ENCODE measurements at places on chromosomes 2 and 18.

DNA sequence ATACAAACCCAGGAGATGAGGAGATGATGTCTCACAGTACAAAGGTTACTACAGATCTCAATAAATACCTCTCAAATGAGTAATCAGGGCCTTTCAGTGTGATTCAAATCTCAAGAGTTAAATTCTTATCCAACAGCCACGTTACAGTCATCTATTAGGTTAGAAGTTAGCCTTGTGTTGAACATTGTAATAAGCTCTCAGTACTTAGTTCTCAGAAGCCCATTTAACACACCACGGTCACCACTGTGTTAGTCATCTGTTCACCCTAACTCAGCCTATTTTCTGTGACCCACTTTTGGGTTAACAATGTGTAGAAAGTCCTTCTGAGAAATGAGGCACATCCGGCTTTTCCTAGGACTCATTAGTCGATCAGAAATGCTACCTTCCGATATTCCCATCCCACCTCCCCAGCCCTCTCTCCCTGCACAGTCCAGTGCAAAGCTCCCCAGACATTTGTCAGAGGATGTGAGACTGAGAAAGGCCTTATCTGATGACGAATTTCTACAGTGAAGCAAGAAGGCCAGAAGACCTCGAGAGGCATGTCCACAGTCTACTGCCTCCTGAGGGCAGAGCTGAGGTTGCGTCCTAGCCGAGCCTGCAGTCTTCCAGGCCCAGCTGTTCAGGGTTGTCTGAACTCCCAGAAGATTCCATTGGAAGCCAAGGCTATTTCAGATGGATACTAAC lies 92.6 kb downstream of the ACTR2 start:
- DNase-seq, result no peak

- no peak for DNase-seq
Measured at GRCh38 chr18:59961070-59961469, 61.3 kb downstream of the PMAIP1 start.

- DNase-seq, result no peak
Measured at GRCh38 chr2:70903171-70903570, 32.5 kb upstream of the ATP6V1B1 start.

GRCh38 chr2:210503001-210503623 lies 26.6 kb upstream of the LANCL1 start:
- no peak for DNase-seq

GRCh38 chr18:67363694-67364093 lies 152.8 kb downstream of the DSEL start:
- DNase-seq, result no peak

- DNase-seq, result no peak
Measured at GRCh38 chr2:190980630-190981209, 33.3 kb downstream of the STAT1 start.

DNA sequence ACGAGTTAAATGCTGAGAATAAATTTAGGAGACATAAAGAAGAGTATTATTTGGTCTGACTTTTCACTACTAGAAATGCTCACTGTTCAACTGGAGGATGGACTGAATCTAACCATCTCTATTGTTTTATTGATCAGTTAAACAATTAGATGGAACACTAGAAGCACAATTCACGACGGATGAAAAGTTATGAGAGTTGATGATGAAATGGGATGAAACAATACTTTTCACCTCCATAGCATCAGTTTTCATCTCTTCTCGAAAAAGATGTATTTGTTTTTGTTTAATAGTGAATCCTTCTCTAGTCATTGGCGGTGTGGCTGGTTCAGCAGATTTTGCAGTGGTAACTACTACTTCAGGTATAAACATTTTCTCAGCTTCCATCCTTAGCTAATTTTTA lies 19.3 kb downstream of the TTN start:
- no peak for DNase-seq

DNA sequence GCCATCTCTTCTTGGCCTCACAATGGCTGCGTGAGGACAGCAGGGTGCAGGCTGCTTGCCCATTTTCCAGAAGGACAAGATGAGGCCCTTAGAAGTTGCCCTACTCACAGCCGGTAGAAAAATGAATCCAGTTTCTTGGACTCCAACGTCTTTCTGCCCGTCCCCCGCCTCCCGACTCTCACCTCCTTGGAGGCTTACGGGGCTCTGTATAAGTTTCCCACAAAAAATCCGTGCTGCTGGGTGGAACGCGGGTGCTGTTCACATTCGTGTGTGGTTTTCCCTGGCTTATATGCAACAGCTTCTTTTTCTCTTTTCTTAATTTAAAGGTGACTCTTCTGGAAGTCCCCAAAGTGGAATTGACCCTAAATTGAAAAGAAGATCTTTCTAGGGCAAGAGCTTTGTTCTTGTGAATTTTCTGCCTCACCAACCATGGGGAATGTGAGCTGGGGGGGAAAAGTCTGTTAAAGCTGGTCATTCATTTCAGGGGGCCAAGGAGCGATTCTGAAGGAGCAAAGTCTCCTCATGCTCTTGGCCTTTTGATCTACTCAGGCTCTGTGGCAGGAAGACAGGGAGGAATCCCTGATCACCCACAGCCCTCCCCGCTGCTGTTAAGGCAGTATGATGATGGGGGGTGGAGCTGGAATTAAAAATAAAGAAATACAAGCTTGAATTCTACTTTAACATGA lies 51.3 kb downstream of the DDX1 start:
- DNase-seq, result no peak

DNA sequence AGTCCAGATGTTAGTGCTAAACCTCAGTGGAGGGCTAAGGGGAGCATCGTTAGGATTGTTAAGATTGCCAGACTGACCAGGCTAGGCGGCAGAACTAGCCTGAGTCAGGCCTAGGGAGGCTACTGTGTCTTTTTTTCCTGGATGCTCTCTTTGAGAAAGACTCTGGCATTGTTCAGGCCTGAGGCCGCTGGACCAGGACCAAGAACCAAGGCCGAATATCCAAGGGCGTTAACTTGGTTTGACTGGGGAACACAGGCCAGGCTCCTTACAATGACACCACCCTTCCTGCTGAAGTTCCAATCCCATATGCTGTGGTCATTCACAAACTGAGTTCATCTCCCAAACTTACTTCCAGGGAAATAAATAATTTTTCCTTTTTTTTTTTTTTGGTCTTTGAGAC lies 10.6 kb downstream of the HTRA2 start:
- DNase-seq, result no peak

GRCh38 chr2:46803911-46804670 lies 111.5 kb downstream of the MCFD2 start:
- DNase-seq, result no peak

- no peak for DNase-seq
Measured at GRCh38 chr2:924701-925100, 25.9 kb upstream of the SNTG2 start.

DNA sequence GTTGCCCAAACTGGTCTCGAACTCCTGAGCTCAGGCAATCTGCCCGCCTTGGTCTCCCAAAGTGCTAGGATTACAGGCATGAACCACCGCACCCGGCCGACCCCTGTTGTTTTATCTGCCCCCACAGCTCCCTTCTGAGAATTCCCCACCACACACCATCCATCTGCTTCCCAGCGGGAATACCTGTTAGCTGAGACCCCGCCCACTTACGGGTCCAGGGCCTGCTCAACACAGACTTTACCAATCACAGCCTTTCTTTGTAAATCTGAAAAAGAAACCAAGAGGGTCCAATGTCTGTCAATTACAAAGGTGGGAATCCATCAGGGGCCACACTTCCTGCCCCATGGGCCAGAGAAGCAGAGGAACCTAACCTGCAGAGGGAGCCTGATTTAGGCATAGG lies 14.2 kb upstream of the CABLES1 start:
- DNase-seq, result no peak

DNA sequence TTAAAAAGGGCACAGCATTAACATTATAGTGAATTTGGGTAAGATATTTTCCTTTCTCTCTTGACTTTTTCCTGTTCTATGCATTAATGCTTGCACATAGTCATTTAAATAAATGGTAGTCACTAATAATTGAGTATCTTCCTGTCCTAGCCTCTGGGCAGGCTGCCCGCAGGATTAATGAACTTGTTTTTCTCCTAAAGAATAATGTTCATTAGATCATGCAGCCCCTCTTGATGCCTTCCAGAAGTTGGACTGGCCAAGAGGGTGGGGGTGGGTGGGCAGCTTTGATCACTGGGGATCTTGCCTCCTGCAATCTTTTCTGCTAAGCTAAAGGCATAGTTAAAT lies 514.5 kb upstream of the CDH2 start:
- DNase-seq, result no peak

DNA sequence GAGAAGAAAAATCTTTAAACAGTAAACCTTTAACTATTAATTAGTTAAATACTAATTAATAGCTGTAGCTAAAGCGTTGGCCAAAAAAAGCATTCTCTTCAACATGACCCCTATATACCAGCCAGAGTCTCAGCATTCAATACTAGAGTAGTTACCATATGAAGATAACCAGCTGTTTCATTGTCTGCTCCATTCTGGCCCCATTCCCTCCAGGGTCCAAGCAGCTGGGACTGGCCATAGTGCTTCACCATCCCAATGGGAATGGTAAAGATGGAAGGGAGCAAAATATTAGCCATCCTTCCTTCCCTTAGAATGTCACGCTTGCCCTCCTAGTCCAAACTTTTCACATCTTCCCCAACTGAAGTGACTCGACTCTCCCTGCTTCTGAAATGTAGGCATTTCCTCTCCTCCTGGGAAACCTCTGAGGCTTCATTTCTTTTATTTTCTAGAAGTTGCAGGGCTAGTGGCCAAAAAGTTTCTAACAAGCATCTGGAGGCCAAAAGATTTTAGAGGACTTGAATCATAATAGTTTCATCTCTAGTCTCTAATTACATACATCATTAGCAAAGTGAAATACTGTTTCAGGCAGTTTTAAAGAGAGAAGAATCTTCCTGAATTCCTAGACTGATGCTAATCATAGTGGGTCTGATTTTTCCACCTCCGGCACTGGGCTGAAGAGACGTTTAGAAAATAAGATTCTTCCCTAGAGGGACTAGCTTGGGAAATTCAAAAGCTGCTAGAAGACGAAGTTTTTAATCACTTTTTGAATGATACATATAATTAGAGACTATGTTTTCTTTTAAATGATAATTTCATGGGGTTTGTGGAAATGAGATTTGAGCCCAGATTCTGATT lies 52.7 kb downstream of the CCDC68 start:
- no peak for DNase-seq

GRCh38 chr2:98240786-98241398 lies 105.4 kb upstream of the CNGA3 start:
- DNase-seq, result no peak
